ENCODE measurements at places on chromosomes 3 and 15.

- DNase-seq = no peak
These were observed 560.8 kb upstream of the RGMA start for GRCh38 chr15:93649691-93650235.

- DNase-seq = no peak
These were observed 19.7 kb upstream of the PSMD6 start for GRCh38 chr3:64042952-64043351.

- DNase-seq = no peak
These were observed 171.1 kb downstream of the RORA start for GRCh38 chr15:61057830-61058529.

DNA sequence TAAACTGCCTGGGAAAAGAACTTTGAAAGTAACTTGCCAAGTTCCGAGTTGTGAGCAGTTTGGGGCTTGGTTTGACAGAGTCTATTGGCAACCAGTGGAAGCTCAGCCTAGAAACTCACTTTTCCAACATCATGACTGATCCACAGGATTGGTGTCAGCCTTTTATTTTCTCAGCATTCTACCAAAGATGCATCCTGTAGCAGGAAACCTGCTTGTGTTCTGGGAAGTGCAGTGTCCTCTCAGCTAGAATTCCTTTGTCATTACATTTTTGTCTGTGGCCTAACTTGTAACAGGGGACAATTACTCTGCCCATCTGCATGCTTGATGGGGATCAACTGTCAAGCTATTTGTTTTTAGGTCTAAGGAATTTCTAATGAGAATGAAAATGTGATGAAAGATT lies 116.7 kb upstream of the LMOD3 start:
- DNase-seq = no peak

GRCh38 chr15:33516563-33516962 lies 205.8 kb downstream of the RYR3 start:
- no peak for DNase-seq

- DNase-seq = no peak
These were observed 32.2 kb upstream of the SGO1 start for GRCh38 chr3:20218215-20218614.

DNA sequence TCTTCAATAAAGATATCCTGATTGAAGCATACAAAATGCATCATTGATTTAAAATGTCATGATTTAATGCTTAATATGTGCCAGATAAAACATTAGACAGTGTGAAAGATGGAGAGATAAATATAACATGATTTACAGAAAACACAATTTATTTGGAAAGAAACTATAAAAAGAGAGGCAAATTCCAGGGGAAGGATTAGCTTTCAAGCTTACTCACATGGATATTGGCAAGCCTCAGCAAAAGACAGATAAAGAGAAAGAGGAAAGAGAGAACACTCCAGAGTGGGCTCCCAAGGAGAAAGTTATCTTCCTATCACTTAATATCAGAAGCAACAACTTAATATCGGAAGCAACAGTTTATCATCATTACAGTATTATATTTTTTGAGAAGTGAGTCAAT lies 1036.5 kb downstream of the SQOR start:
- no peak for DNase-seq

DNA sequence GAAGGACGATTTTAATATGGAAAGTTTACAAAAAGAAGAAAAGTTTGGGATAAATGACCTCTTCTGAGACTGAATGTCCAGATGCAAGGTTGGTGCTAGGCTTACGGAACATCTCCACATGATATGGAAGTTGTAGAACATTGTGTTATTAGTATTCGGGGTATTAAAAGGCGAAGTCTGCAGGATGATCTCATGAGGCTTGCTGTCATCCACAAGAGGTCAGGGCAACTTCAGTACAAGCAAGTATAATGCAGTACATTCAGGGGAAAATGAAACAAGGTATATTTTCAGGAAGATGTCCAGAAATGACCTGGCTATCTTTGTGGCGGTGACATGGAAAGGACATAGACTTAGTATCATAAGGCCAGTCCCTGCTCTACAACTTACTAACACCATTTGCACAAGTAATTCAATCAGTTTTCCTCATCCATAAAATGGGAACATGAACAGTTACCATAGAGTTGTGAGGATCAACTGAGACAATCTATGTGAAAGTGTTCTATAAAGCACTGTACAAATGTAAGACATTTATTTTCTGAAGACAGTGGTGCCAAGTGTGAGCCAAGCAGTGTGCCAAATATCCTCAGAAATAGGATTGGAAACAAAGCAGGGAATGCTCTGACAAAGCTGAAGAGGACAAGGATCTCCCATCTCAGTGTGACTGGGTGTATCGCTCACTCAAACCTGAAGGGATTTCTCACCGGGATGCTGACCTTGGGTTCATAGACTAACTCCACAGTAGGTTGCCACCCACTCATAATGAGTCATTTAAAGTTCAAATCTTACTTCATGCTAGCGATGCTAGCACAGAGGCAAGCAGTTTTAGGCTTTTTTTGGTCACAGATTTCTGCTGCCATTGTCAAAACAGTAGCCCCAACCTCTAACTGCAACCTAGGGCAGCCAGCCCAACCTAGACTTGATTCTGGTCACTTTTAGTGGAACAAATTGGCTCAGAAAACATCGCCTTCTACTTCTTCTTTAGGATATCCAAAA lies 118.3 kb downstream of the TIGIT start:
- no peak for DNase-seq

DNA sequence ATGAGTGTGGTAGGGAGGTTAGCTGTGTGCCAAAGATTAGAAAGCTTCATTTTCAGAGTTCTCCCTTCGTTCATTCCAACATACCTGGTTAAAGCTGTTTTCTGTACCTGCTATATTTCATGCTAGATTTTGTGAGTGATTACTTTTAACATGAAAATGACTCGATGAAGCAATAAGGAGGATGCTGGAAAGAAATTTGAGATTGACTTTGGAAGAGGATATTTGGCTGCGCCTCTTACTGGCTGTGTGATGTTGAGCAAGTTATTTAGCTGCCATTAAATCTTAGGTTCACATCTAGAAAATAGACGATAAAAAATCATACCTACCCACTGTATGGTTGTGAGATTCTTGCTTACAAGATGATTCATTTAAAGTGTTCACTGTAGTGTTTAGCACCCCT lies 288.7 kb downstream of the ZIC4 start:
- DNase-seq = no peak

GRCh38 chr3:51441282-51442030 lies 50.4 kb downstream of the RBM15B start:
- no peak for DNase-seq

DNA sequence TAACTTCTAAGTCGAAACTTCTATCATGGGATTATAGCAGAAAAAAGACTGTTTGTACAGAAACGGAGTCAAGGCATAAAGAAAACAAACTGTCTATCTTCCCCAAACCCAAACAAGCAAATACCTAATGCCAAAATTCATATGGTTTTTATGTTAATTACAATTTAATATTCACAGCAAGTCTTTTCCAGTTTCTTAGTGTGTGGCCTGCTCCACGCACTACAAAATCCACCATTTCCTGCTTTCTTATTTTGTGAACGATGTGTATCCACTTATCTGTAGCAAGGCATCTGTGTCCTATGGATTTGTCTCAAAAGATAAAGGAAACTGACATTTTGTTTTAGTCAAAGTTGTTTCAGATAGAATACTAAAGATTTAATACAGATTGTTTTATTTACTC lies 588.0 kb upstream of the CCDC54 start:
- no peak for DNase-seq

- DNase-seq = no peak
These were observed 31.0 kb downstream of the SETD5 start for GRCh38 chr3:9428411-9428810.

Data from iPS DF 6.9 (cell line).